ENCODE measurements at places on chromosomes 16 and 17.

DNA sequence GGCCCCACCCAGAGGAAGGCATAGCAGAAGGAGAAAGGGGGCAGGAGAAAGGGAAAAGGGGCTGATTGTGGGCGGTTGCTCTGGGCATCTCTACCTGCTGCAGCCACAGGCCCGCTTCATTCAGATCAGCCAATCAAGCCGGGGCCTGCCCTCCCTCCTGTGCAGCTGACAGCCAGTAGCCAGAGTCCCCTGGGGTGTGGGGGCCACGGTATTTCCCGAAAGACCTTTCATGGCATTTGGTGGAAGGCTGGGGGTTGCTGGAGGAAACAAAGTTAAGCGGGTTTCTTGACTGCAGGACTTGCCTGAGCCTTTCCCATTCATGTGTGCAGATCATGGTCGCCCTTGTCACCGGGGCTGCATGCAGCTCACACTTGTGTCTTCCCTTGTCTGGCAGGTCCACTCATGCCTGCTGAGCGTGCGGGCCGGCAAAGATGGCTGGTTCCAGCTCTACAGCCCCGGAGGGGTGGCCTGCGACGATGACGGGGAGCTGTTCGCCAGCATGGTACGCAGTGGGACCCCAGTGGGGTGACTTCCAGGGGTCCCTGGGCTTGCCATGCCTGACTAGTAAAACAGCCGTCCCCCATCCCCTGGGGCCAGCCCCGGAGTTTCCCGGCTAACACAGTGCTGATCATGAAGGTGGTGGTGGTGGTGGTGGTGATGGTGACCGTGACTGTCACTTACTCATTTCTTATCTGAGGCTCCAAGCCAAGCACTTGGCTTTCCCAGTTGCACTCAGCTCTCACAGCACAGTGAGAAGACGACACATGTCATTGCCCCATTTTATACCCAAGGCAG is 82.7 kb upstream of the PLCG2 start:
- no peak for DNase-seq

DNA sequence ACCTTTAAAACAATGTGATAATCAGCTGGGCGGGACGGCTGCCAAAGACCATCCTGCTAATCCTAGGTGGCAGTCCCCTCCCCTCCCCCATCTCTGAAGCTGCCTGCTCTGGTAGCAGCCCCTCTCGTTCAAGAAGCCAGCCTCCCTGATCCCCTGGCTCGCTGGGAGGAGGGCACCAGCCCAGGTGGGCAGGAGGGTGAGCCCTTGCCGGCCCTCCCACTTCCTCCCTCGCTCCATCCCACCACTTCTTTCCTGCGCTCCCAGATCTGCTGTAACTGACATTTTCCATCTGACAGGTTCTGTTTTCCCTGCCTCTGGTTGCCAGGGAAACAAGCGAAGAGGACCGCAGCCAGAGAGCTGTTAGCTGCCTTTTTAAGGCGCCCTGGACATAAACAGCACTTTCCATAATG is 155.7 kb upstream of the TNRC6C start:
- peak; percentile 43 for DNase-seq

DNA sequence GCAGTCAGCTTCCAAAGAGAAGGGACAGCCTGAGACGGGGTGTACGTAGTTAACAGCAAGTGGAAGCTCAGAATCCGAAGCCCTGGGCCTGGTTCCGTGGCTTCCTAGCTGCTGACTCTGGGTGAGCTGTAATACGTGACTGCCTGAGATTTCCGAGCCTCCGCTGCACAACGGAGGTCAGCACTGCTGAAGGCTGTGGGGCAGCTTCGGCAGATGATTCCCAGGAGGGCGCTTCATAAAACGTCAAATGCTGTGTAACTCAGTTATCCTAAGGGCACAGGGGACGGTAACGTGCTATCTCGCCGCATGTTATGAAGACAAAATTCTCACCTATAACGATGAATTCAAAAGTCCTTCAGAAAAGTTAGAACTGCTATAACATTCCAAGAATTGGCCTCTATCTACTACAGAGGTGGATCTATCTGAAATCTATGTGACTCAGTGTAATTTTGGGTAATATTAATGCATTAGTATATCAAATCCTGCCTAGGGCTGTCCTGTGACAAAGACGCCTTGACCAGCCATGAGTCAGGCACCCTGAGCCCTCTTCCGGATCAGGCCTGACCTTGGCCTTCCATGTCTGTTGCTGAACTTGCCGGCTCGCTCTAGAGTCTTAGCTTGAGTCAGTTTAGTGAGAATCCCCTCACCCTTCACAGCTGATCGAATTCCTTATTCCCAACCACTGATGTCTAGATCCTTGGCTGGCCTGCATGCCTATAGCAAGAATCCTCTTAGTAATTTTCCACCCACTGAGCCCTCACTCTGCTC is 43.5 kb downstream of the MARF1 start:
- no peak for DNase-seq

- DNase-seq, result no peak
Measured at GRCh38 chr17:49996121-49996494, 1.1 kb upstream of the DLX3 start.

- DNase-seq, result no peak
Measured at GRCh38 chr16:24624102-24624501, 84.7 kb downstream of the RBBP6 start.

- no peak for DNase-seq
Measured at GRCh38 chr16:68426347-68426652, 22.0 kb downstream of the SMPD3 start.

GRCh38 chr16:88943741-88944140 is 33.3 kb downstream of the CBFA2T3 start:
- DNase-seq, result no peak

- DNase-seq, result no peak
Measured at GRCh38 chr16:57341062-57341440, 17.5 kb upstream of the CCL22 start.

DNA sequence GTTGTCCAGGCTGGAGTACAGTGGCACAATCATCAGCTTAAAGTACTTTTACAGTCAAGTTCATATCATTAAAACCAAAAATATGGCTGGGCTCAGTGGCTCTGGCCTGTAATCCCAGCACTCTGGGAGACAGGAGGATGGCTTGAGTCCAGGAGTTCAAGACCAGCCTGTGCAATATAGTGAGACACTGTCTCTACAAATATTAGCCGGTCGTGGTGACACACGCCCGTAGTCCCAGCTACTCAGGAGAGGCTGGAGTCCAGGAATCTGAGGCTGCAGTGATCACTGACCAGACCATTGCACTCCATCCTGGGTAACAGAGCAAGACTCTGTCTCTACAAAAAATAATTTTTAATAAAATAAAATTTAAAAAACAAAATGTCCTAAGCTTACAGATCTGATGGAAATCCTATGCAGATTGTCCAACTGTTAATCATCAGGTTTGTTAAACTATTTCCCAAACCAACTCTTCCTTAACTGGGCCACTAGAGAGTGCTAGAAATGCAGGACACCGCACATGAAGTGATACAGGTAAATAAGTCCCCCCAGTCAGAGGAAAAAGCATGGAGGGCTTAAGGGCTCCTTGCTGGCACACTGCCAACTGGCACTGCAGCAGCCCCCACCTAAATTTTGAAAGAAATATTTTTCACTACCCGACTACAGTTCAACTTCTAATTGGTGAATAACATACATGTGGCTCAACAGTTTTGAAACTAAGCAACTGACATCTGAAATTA is 2.8 kb downstream of the USP22 start:
- no peak for DNase-seq

DNA sequence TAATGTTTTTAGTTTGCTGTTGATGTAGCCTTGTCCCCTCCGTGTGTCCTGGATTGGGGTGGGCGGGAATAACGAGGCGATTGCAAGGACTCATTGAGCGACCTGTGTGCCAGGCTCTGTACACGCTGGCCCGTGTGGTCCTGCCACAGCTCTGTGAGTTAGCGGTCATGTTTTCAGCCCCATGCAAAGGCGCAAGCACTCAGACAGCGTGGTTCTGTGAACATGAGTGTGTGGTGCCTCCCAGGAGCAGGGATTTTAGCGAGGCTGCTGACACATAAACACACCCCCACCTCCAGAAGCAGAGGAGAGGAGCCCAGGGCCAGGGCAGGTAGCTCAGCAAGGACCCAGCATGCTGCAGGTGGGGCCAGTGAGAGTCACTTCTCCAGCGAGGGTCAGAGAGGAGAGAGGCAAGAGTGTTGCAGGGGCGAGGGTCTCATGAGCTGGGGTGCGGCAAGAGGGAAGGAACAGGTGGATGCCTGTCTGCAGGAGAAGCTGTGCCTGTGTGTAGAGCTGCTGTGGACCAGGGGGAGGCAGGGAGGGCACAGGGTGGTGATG is 115.3 kb downstream of the OR1D5 start:
- no peak for DNase-seq

GRCh38 chr16:54216688-54217087 is 69.9 kb downstream of the IRX3 start:
- DNase-seq, result no peak

GRCh38 chr17:74898376-74898946 is 5.0 kb upstream of the FADS6 start:
- no peak for DNase-seq

DNA sequence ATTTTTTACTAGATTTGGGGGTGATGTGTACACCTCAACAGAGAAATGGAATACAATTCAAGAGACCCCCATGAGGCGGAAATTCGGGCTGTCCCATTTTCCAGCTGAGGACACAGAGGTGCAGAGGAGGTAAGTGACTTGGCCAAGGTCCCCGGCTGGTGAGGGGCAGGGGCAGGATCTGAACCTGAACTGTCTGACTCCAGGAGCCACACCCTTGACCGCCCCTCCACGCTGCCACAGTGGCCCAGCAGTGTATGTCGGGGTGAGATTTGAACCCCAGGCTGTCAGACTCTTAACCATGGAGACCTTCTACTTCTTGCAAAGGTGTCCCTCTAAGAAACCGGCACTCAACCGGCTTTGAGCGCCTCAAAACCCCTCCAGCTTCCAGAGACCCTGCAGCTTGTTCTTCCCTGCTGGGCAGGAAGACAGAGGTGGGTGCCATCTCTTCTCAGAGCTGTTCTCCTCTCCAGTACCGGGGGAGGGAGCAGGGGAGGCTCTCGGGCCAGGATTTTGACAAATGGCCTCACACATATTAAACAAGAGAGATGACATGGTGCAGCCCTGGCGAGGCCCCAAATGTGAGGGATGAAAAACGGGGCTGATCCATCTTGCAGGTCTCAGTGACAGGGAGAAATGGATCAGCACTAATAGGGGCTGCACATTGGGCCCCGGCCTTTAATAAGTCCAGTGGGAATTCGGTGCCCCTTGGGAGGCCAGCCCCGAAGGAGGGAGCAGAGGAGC is 222.3 kb downstream of the GSG1L start:
- no peak for DNase-seq

GRCh38 chr17:35117984-35118383 is 1.7 kb downstream of the RAD51D start:
- peak; percentile 3 for DNase-seq

- no peak for DNase-seq
Measured at GRCh38 chr17:76219670-76220383, 20.5 kb downstream of the RNF157 start.

DNA sequence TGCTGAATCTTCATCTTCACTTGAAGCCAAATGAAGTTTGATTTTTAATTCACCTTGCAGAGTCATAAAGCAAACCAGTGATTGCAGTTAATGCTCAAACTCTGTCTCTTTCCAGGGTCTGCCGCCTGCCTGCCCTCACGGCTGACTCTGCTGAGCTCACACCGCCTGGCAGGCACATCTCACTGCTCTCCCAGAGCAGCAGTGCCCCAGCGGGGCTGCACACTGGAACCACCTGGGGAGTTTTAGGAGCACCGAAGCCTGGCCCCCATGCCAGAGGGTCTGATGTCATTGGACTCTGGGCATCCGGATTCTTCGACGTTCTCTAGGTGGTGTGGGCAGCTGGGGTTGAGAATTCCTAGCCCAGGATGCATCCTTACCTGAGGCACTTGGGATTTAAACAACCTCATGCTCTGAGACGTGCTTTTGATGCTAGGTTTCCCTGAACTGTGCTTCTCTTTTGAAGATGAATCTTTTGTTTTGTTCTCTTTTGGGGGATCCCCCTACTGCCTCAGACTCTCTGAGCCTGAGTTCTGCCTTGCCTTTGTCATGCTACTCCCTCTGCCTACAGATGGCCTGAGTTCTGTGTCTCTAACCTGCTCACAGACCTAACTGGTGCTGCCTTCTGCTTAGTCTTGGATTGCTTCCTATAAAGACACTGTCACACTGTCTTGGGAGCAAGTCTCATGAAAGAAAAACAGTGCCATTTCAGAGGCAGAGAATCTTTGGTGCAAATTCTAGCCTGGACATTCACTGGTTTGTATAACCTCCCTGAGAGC is 438.1 kb upstream of the CCL2 start:
- DNase-seq, result no peak

DNA sequence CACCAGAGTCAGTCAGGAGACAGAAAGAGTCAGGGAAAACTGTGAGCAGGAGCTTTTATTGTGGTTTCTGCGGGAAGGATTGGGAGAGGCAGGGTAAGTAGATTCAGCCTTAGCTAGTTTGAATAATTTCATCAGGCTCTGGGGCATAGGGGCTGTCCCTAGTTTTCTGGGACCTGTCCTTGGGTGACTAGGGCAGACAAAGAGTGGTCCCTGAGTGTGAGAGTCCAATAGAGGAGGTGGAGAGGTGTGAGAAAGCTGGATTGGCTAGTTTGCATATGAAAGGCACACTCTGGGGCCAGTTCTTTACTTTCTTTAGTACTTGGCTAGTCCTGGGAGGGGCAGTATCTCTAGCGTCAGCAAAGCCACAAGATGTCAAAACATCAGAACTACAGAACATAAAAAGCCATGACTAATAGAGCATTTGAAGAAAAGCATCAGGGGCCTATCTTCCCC is 255.6 kb downstream of the HS3ST3A1 start:
- no peak for DNase-seq

DNA sequence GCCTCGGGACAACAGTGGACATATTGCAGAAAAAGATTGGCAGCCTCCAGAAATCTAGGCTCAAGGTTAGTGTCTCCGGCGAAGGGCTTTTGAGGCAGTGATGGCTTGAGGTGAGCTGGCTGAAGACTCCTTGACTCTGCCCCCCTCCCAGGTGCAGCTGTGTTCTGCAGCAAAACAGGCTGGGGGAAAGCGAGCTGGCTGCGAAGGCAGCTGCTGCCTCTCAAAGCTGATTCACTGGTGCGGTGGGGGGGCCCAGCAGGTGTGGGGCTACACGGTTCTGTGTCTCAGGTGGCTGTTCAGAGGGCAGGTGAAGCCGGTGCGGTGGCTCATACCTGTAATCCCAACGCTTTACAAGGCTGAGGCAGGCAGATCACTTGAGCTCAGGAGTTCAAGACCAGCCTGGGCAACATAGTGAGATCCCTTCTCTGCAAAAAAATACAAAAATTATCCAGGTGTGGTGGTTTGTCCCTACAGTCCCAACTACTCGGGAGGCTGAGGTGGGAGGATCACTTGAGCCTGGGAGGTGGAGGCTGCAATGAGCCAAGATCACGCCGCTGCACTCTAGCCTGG is 22.9 kb downstream of the C16orf96 start:
- peak; percentile 49 for DNase-seq

- DNase-seq, result no peak
Measured at GRCh38 chr16:74372369-74372768, 3.7 kb upstream of the NPIPB15 start.

DNA sequence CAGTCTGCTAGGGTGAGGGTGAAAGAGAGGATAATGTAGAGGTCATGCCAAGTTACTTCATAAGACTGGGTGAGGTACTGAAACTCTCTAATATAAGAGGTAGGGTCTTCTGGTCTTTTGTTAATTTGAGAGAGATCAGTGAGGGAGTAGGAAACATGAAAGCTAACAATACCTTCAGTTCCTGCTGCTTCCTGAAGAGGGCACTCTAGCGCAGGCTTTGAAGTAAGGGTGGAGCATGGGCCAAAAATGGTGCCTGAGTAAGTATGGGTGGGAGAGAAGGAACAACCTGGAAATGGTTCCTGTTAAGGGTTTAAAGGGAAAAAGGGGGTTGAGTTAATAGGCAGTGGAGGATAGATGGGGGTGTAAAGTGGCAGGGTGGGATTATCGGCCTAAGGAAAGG is 2449.5 kb downstream of the TP53TG3F start:
- no peak for DNase-seq

GRCh38 chr17:2090804-2091534 is 36.1 kb downstream of the HIC1 start:
- no peak for DNase-seq
